ENCODE measurements at places on chromosomes 7 and 10. TPM values are rescaled to one million over a fixed set of nuclear protein-coding genes. Genes with fewer than 3 reads are reported as not detected.

GRCh38 chr10:63986536-63986935 lies 465.3 kb downstream of the REEP3 start:
- DNase-seq: no peak

DNA sequence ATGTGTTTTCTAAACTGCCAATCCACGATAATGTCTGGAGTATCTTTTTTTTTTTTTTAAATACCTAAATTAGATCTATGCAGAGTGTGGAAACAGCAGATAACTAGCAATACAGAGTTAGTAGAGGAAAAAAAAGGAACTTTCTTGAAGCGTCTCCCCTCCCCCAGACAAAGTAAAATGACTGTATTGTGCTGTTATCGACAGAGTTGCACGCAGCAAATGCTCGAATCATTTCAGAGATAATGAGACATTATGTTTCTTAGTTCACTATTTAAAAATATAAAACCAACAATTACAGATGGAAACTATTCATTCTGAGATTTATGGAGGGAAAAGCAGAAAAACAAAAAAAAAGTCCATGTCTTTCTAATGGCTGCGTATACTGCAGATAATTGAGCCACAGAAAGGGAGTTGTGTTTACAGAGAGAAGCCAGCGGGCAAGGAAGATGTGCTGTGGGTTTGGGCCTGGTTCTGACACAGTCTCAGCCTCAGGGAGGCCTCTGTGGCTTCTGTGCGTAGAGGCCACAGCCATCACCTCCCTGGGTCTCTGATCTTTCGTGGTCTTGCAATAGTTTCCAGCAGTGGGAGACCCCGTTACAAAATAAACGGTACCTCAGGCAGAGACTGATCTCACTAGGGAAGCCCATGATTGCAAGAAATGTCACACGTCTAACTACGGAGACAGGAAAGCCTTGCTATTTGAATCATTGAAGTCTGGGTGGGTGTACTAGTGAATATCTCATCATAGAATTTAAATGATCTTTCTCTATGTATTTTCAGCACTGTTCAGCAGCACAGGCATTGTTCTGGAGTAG lies 19.1 kb upstream of the KLF6 start:
- DNase-seq: no peak

DNA sequence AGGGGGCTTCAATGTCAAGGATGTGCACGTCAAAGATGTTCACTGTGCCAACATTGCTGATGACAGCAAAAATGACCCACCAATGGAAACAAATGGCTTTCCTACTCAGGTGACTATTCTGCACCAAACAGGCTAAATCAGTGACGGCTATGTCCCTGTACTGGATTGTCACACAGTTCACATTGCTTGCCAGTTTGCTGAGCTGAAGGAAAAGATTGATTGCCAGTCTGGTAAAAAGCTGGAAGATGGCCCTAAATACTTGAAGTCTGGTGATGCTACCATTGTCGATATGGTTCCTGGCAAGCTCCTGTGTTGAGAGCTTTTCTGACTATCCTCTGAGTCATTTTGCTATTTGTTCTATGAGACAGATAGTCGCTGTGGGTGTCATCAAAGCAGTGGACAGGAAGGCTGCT lies 202.2 kb upstream of the ETV1 start:
- no peak for DNase-seq

GRCh38 chr10:84537447-84537931 lies 209.1 kb downstream of the CCSER2 start:
- DNase-seq: no peak

The BZW2 gene
- 285 TPM for total RNA-seq

The POT1 gene
- 14.6 TPM for total RNA-seq

The CPVL gene
- total RNA-seq: 86.9 TPM

The ASAH2 gene
- 1.9 TPM for total RNA-seq

The FXYD4 gene
- not detected for total RNA-seq

The FGFR2 gene
- 0.19 TPM for total RNA-seq

The C10orf71 gene
- total RNA-seq: 163 TPM
